ENCODE measurements at places on chromosomes 6 and 20. TPM values are rescaled to one million over a fixed set of nuclear protein-coding genes. Genes with fewer than 3 reads are reported as not detected.

HCRTR2 gene
- not detected for total RNA-seq

OTOR gene
- not detected for total RNA-seq

FAM184A gene
- 75.4 TPM for total RNA-seq

PRPH2 gene
- 0.76 TPM for total RNA-seq

SPATA25 gene
- total RNA-seq = 1.8 TPM

BCAS1 gene
- total RNA-seq = 1.00 TPM

LY6G6C gene
- total RNA-seq = 0.23 TPM

CLIC1 gene
- total RNA-seq = 219 TPM

LPIN3 gene
- total RNA-seq = 14.0 TPM

ETV7 gene
- total RNA-seq = 3.0 TPM

SULF2 gene
- total RNA-seq = 19.9 TPM

HLA-DQA1 gene
- 476 TPM for total RNA-seq

SPEF1 gene
- total RNA-seq = 0.34 TPM

TP53TG5 gene
- not detected for total RNA-seq

TRAM2 gene
- total RNA-seq = 10.4 TPM

PACSIN1 gene
- not detected for total RNA-seq

FOXP4 gene
- 52.2 TPM for total RNA-seq

CLIC5 gene
- 162 TPM for total RNA-seq

VIP gene
- 0.26 TPM for total RNA-seq

HSPA1L gene
- total RNA-seq = 3.0 TPM

TMC2 gene
- not detected for total RNA-seq

DEFB132 gene
- total RNA-seq = not detected

POM121L2 gene
- not detected for total RNA-seq

RIPOR2 gene
- 46.9 TPM for total RNA-seq

SIRPA gene
- total RNA-seq = 119 TPM

NUS1 gene
- 36.8 TPM for total RNA-seq

HLA-G gene
- total RNA-seq = 8.4 TPM

ATRN gene
- total RNA-seq = 28.8 TPM

PI16 gene
- total RNA-seq = 7.3 TPM

MCM3 gene
- 35.9 TPM for total RNA-seq

SMPDL3A gene
- total RNA-seq = 11.7 TPM

GPR6 gene
- total RNA-seq = not detected

FAM162B gene
- 5.7 TPM for total RNA-seq

ACTR5 gene
- 7.5 TPM for total RNA-seq

All from upper lobe of left lung (tissue), 6 donors.